ENCODE measurements at places on chromosomes 16 and 17.

DNA sequence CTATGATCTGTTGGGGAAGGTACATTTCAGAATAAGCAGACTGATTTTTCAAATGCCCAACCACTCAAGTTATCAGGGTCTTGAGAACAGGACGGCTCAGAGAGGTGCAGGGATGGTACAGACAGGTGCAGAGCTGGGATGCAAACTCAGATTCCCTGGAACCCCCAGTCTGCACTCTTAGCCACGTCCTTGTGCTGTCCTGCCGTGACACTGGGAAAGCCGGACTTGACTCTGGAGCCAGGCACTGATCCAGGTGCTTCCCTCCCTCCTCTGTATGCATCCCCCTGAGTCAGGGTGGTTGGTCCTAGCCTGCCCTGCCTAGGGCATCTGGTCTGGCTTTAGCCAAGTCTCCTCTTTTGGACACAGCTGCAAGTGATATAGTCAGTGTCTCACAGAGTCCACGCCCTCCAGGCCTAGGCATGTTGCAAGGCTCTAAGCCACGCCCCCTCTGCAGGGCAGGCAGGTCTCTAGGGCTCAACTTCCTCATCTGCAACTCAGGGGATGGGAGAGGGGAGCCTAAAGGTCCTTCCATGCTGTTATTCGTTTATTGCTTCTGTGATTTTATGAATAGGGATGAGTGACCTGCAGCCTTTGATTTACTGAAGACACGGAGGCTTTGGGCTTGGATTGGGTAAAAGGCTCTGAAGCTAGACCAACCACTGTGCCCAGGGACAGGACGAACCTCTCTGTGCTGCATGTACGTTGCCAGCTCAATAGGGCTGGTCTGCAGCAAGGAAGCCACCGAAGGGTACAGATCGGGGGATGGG, 97.3 kb downstream of the SDK2 start:
- peak; percentile 24 for DNase-seq

DNA sequence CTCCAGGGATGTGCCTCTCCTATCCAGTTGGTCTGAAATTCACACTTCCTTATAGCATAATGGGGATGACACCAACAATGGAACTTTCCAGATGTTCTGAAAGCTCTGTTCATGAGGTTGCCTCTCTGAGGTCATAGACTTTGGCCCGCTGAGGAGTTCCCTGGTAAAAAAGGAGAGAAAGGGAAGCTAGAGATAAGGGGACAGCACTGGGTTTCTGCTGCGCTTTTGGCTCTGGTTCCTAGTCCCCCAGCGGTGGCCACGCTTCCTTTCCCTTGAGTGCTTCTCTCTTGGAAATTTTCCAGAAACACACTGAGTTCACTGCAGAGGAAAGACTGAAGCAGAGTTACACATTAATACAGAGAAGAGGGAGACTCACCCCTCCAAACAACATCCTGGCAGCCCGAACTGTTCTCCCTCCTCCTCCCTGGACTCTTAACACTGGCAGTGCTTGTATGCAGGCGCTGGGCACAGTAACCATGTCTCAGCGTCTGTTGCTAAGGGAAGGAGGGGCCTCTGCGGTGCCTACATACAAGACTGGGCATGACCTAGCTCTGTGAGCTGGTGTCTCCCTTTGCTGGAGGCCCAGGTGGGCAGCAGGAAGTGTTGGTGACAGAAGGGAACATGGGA, at the start of gene DNAH3:
TSS of gene DNAH3 (minus strand) at position 472 of the 627 bp plus-strand sequence. CDS start 527 bp downstream, outside the sequence.
- DNase-seq, result no peak

DNA sequence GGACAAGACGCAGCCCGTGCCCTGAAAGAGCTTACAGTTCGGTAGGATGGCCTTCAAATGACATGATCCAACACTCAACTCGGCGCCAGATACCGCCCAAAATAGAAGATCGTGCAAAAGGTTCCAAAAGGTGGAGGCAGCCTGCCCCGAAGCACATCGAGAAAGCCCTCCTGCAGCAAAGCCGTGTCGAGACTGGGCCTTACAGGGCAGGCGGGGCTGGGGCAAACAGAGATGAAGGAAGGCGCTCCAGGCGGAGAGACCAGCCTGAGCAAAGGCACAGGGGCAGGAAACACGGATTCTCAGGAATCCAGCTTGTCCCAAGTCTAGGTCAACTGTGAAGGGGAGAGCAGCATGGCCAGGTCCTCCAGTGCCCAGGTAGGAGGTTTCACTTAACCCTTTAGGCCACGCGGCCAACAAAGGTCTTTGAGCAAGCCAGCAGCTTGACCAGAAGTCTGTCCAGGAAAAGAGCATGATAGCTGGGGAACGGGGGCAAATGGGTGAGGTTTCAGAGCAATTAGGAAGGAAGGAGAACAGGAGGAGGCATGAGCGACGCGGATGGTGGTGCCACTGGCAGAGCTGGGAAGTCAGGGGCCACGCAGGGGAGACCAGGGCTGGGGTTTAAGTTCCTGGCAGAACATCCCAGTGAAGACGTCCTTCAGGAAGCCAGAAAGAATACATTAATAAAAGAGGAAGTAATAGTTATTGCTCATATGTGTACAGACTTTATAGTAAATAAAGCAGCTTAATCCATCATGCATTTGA, 21.2 kb upstream of the EIF1 start:
- DNase-seq, result no peak

DNA sequence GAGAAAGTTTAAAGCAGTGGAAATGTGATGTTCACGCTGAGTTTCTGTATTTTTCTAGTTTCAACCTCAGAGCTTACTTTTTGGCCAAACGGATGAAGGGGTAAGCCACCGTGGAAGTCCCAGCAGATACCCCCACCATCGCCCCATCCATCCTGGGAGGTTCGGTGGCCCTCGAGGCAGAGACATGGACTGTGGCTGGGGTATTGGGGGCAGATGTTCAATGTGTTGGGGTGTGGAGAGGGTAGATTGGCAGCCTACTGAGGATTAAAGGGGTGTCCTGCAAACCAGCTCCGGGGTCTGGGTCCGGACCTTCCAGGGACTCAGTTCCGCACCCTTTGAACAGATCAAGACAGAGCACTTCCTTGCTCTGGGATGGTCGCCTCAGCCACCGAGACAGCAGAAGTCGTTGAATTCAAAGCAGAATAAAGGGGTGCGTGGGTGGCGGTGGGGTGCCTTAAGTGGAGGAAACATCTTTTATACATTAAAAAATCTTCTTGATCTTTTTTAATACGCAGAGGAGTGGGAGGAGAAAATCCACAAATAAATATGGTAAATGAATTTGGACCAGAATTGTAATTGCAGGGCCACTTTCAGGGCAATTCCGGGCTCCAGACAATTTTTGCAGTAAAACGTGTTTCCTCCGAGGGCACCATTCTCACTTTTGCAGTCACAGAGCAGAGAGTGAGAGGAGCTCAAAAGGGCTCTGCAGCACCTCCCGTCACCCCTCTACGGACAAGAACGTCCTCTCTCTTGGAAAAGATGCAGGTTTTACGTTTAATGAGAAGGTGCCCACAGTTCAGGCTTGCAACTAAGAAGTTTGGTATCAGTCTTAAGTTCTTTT, 8.2 kb upstream of the CBX8 start:
- DNase-seq, result no peak

DNA sequence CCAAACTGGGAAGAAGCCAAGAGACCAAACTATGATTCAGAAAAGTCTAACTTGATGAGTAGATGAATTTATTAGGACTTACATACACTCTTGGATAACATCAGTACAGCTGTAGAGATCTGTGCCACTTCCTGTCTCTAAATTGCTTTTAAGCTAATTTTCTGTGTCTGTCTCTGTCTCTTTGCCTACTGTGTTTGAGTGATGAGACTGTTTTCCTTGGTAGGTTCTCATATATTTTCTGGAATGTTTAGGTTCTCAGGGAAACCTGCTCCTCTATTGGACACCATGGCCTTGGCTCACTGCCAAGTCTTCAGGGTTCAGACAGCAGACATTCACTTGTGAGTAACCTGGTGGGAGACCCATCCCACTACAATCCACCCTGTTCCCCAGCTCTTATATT, 103.5 kb upstream of the KIF2B start:
- DNase-seq, result no peak

DNA sequence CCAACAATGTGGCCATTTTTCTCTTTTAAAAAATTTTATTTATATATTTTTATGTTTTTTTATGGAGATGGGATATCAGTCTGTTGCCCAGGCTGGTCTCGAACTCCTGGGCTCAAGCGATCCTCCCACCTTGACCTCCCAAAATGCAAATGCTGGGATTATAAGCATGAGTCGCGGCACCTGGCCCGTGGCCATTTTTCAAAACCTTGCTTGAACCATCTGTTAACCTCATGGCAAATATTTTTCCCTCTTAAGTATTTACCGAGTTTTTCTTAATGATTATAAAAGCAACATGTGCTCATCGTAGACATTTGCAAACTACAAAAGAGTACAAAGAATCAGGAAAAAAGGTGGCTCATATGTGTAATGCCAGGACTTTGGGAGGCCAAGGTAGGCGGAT, 127.6 kb downstream of the ABCC6 start:
- DNase-seq, result no peak

DNA sequence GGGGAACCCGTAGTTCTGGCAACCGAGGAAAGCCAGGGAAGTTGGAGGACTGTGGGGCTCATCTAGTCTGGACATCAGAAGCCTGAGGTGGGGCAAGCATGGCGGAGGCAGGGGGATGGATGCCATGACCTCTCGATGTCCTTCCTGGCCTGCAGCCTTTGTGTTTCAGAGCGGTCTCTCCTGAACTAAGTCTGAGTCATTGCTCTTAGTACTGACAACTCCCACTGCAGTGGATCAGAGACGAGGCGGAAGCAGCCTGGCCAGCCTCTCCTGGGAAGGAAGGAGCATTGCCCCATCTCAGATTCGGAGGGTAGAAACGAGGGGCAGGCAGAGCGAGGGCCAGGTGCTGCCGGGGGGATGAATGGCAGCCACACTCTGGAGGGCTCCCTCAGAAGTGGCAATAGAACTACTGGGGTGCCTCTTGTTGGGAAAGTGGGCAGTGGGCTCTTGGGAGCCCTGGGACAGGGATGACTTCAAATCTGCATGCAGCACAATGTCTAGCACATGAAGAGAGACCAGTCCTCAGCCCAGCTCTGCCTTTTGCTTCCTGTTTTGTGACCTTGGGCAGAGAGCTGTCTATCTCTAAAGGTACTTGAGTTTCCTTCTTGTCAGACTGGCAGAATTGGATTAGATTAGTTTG, 3.6 kb upstream of the STAC2 start:
- no peak for DNase-seq

GRCh38 chr16:35506018-35506897, 2046.8 kb downstream of the TP53TG3F start:
- no peak for DNase-seq

GRCh38 chr16:18018376-18018775, 318.2 kb downstream of the NPIPA8 start:
- no peak for DNase-seq

GRCh38 chr16:49560004-49560830, 186.6 kb downstream of the C16orf78 start:
- DNase-seq, result no peak

DNA sequence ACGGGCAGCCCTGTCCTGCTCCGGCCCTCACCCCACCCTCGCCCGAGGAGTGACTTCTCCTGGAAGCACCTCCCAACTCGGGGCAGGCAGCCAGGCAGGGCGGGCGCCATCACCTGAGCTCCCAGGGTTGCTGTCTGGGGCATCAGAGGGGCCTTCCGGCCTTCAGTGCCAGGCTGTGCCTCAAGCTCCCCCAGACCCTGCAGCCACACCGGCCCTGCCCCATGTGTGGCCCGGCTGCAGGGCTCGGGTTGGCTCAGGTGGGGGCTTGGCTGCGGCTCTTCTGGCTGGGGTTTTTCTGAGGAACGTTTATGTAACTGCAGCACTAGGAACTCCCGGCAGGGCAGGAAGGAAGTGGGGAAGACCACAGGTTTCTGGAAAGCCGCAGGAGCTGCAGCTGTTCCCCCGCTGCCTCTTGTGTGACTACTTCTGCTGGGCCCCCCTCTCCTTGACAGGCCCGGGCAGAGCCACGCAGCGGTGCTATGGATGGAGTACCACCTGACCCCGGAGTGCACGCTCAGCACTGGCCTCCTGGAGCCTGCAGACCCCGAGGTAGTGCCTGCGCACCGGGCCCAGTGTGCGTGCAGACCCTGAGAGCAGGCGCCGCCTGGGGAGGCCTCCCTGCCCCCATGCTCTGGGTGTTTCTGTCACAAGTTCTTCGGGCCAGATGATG, 45.6 kb downstream of the PRMT7 start:
- DNase-seq, result peak; percentile 72

DNA sequence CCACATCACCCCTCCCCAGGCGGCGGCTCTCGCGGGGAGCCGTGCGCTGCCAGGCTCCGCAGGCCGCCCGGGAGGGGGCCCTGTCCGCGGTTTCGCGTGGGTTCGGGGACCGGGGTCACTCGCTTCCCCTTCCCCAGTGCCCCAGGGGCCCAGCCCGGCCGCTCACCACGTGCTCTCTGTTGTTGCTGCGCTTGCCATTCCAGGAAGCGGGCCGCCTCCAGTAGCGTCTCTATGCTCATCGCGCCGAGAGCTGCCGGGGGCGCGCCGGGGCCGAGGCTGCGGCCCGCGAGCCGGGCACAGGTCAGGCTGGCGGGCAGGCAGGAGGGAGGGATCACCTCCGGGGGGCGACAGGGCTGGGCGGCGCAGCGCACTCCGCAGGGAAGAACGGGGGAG, 390 bp downstream of the MNT start:
- peak; percentile 47 for DNase-seq

DNA sequence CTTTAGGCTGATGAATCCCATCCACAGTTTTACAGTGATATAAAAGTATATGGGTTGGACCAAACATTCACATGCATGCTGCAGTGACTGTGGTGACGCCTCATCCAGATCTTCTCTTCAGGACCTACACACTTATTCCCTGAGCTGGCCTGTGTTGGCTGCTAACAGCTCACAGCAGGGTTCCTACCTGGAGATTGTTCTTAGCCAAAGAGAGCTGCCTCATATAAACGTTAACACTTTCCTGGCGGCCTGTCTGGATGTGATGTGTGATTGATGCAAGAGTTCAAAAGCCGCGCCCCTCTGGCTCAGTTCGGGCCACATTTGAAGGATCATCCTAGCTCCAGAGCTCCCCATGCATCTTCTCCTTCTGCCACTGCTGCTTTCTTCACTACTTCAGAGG, 93.0 kb upstream of the NETO2 start:
- DNase-seq, result no peak

Data from CD4-positive, alpha-beta T cell treated with Interleukin-21 for 1 hour (primary cell).